Activated CD4-positive, CD25-positive, alpha-beta regulatory T cell treated with anti-CD3 and anti-CD28 coated beads, Interleukin-2, amount 50 U/mL, for 24 hours (primary cell): ENCODE measurements at places on chromosomes 5 and 9.

GRCh38 chr5:35828082-35828598 lies 28.6 kb upstream of the IL7R start:
- ATAC-seq: no peak

- no peak for ATAC-seq
These were observed 309.6 kb downstream of the EPB41L4A start for GRCh38 chr5:112109331-112110007.

GRCh38 chr5:140014751-140015150 lies 28.3 kb downstream of the NRG2 start:
- no peak for ATAC-seq

DNA sequence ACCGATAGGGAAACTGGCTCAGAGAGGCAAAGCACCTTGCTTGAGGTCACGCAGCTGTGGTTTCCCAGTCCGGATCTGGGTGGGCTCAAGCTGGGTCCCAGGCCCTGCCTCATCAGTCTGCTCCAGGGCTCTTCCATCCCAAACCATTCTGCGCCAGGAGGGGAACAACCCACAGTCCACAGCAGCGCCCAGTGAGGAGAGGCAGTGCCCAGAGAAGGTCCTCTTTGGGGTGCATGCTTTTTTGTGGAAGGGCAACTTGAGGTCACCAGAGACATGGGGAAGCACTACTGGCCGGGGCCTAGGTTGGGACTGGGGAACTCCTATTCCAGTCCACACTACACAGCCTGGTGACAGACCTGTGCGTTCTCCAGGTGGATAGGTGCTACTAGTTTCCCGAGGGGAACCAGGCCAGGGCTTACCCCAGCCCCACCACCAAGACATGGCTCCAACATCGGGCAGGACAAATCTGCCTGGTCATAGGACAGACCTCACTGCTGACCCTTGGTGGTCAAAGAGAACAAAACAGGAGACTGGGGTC lies 62.5 kb upstream of the RNF130 start:
- no peak for ATAC-seq

- no peak for ATAC-seq
These were observed 456.5 kb upstream of the CDH9 start for GRCh38 chr5:27494887-27495286.

- ATAC-seq: no peak
These were observed 95.0 kb downstream of the NPR3 start for GRCh38 chr5:32805971-32806638.

- ATAC-seq: no peak
These were observed 22.2 kb upstream of the RASA1 start for GRCh38 chr5:87245451-87245850.

- ATAC-seq: no peak
These were observed 64.1 kb upstream of the ZNF608 start for GRCh38 chr5:124810396-124811006.

DNA sequence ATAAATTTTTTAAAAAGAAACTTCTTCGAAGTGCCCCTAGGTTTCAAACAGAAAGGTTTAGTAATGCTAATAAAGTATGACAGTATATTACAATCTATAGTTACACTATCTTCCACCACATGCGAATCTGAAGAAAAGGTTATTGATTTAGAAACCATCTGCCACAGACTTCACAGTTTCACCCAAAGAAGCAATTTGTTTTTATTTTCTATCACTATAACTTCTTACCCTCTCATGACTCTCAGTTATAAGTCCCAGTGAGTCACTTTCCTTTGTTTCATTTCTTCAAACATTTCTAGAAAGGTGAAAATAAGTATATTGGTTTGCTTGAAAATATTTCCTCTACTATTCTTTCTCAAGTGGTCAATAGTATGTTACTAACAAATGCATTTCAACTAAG lies 93.6 kb downstream of the MCTP1 start:
- no peak for ATAC-seq

GRCh38 chr9:112971415-112971814 lies 40.6 kb downstream of the ZNF883 start:
- ATAC-seq: no peak

DNA sequence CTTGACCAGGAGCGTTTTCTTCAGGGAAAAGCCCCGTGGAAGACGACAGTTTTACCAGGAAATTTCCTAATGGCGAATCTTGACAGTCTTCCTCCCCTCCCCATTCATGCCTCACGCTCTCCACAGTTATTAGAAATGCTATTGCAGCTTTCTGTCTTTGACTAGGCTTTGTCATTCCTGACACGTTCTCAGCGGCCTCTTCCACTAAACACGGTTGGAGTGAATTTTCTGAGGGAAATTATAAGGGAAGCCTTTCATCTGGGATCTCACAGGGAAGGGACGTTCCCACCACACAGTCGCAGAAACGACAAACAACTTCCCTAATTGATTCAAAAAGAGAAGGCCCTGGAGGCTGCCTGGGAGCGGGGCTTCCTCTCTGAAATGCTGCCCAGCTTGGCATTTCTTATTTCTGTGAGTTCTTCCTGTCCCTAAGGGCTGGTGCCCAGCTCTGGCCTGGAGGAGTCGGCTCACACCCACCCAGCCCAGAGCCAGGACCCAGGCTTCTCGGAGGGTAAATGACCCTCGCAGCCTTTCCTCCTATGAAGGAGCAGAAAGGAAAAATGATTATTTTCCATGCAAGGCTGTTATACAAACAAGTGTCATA lies 57.1 kb upstream of the PPP1R26 start:
- no peak for ATAC-seq

- no peak for ATAC-seq
These were observed 15.9 kb upstream of the RUFY1 start for GRCh38 chr5:179534431-179534830.

GRCh38 chr9:129737479-129738274 lies 15.2 kb downstream of the PTGES start:
- peak; percentile 89 for ATAC-seq

- no peak for ATAC-seq
These were observed 98.5 kb upstream of the SPATA31C2 start for GRCh38 chr9:88236511-88237478.

- no peak for ATAC-seq
These were observed 118.2 kb downstream of the GALNT10 start for GRCh38 chr5:154308443-154309370.

DNA sequence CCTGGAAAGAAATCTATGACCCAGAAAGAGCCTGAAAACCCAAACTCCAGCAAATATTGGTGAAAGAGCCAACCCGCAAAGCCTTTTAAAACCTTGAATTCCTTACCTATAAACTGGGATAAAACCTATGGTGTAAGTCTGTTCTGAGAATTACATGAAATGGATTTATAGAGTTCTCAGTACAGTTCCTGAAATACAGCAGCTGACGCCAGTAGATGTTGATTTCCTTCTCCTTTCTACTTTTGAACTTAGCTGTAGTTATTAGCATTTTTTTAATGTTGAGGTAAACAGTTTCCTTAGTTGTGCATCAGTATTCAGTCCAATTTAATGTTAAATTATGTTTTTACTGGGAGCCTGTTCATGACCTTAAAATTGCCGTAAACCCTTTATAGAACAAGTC lies 3.7 kb downstream of the SPIN1 start:
- no peak for ATAC-seq

DNA sequence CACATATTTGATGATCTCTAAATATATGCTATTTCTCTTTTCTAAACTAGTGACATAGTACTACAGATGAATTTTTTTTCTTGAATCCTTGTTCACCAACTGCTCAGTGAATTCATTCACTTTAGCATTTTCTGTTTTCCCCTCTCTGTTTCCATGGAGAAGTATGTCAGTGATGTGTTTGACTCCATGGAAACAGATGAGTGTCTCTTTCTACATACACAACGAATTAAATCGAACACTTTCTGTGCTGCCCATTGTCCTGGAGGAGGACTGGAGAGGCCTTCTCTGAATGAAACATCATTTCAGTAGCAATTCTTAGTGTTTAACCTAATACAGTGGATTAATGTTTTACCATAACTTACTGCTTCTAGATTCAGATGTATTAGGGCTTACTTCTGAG lies 9.5 kb downstream of the INVS start:
- no peak for ATAC-seq

GRCh38 chr5:97534166-97534565 lies 351.1 kb upstream of the RIOK2 start:
- peak; percentile 50 for ATAC-seq

DNA sequence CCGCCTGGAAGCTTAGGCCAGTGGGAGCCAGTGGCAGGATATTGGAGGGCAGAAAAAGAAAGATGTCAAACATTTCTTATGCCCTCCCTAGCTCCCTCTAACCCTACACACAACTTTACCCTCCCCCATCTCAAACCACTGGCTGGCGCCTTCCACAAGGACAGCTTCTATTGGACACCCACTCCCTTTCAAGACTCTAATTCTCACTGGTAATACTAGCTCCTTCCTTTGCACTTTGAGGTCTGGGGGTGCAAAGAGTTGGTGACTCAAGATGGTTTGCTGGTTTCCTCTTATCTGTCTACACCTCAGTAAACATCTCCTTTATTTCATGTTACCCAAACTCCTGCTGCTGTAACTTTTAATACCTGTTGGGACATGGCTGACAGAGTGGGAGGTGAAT lies 11.6 kb upstream of the ITGA1 start:
- peak; percentile 40 for ATAC-seq

DNA sequence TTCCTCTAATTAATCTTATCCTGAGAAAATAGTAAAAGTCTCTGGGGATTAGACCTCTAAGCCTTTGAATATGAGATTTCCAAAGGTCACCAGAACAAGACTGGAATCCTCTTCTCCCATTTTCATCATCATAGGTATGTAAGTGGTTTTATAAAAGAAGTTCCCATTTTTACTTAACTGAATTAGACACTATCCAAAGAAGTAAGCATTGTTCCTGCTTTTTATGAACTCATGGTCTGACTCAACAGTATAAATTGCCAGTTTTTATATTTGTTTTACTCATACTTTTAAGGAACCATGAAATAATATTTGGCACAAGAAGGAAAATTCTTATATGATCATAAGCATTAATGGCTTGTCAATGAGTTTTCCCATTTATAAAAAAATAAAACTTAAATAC lies 167.1 kb upstream of the ADRA1B start:
- no peak for ATAC-seq

DNA sequence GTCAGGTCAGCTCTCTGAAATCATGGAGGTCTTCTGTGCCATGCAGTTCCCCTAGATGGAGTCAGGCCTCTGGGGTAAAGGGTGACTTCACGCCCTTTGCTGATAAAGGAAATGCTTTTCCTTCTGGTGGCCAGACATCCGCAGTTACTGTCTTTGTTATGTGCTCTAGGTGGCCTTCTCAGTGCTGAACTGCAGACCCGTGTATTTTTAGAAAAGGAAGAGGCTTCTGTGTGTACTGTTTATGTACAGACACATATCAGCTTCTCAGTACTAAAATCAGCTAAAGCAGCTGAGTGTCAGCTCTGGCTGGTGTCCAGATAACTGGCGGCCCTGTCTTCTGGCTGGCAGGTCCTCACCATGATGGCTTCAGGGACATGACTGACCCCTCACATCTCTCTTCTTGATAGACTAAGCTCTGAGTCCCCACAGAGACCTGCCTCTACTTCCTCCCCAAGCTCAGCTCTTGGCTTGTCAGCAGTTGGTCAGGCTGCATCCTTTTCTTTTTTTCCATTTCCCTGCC lies 75.3 kb downstream of the ARHGAP26 start:
- no peak for ATAC-seq

DNA sequence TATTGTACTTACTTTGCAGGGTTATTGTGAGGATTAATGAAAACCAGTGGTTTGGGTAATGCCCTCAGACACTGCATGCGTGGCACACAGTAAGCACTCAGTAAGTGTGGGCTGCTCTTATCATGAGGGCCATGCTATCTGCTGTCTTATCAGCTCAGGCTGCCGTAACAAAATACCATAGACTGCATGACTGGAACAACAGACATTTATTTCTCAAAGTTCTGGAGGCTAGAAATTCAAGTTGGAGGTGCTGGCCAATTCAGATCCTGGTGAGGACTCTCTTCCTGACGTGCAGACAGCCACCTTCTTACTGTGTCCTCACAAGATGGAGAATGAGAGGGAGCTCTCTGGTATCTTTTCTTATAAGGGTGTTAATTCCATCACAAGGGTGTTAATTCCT lies 23.9 kb upstream of the SH3PXD2B start:
- no peak for ATAC-seq

- no peak for ATAC-seq
These were observed 128.3 kb downstream of the SLF1 start for GRCh38 chr5:94746731-94747124.

GRCh38 chr5:134003817-134004625 lies 754 bp downstream of the VDAC1 start:
- peak; percentile 14 for ATAC-seq

GRCh38 chr9:18463991-18464390 lies 10.0 kb upstream of the ADAMTSL1 start:
- no peak for ATAC-seq

DNA sequence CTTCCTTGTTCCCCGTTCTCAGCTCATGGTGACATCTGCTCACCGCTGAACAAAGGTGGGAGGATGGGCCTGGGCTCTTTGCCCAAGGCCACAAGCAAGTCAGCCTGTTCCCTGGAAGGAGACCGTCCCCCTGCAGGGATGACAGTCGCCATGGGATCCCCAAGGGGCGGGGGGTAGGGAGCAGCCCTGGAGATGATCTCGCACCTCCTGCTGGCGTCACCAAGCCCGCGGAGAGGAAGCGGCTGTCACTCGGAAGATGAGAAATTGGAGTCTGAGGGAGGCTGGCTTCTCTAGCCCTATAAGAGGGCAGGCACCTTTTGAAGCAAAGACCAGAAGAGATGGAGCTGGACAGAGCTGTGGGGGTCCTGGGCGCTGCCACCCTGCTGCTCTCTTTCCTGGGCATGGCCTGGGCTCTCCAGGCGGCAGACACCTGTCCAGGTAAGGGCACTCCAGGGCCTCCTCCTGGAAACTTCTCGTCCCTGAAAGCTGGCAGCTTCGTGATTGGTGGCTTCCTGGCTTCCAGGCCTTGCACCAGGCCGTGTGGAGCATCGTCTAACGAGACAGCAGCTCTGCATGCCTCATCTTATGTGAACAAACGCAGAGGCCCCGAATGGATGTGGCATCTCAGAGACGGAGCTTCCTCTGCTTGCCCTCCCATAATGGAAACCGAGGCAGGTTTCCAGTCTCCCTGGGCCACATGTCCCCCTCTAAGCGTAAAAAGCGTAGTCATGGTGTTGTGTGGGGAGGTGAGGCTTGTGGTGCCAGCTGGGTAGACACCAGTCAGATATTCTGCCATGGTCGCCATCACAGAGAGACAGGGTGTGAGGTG lies at the start of gene FCN2:
Gene FCN2, plus strand, starts transcription at position 327 of the 829 bp plus-strand sequence. Its CDS starts 12 bp downstream, at position 339.
- no peak for ATAC-seq

DNA sequence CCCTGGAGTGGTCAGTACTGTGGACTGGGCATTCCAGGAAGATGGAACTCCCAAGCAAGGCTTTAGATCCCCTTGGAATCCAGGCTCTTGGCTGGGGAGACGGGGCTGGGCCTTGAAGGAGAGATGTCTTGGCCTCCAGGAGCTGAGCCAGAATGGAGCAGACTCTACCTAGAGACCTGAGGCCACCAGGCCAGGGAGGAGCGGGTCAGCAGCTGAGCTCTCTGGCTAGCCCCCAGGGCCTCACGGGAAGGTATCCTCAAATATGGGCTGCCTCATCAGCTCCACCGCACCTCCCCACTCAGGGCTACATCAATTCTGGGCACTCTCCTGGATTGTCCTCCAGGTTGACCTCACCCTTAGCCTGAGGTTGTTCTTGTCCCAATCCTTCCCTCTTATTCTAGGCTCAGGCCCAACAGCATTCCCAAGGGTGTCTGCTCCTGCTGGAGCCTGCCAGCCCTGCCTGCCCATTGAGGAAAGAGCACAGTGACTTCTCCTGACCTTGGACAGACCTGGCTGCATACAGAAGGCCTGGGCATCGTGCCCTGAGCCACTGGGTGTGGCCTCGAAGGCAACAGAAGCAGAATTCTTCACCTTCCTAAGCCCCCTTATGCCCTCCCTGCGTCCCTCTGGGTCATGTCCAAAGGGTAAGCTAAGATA lies 3.0 kb upstream of the PDLIM4 start:
- no peak for ATAC-seq
